ENCODE measurements at places on chromosomes 7 and 10. TPM values are rescaled to one million over a fixed set of nuclear protein-coding genes. Genes with fewer than 3 reads are reported as not detected.

Gene TMEM236
- total RNA-seq = not detected

Gene GPR26
- not detected for total RNA-seq

Gene SH2D4B
- not detected for total RNA-seq

Gene DNTT
- not detected for total RNA-seq

Gene SFRP4
- 0.39 TPM for total RNA-seq

Gene VWDE
- total RNA-seq = 0.13 TPM

Gene AGAP9
- 1.3 TPM for total RNA-seq

Gene MSMB
- total RNA-seq = not detected

Gene SLC13A4
- not detected for total RNA-seq

Gene GIMAP4
- 1.4 TPM for total RNA-seq

Gene FFAR4
- not detected for total RNA-seq

Gene LRGUK
- total RNA-seq = under 0.01 TPM

Gene CPSF4
- 22.5 TPM for total RNA-seq

Gene KIAA1549
- 1.9 TPM for total RNA-seq

Gene KLHDC10
- total RNA-seq = 18.2 TPM

Gene NPFFR1
- not detected for total RNA-seq

Gene HSPA12A
- 5.2 TPM for total RNA-seq

Gene PDE6C
- total RNA-seq = not detected

Gene SLC16A9
- total RNA-seq = 0.91 TPM

Gene STEAP4
- total RNA-seq = 0.08 TPM

Gene SSC4D
- total RNA-seq = 1.7 TPM

Gene HOXA11
- total RNA-seq = not detected

Gene TMEM213
- total RNA-seq = not detected

Gene RARRES2
- 377 TPM for total RNA-seq

Gene MEST
- 44.7 TPM for total RNA-seq

Gene MMD2
- total RNA-seq = not detected
